NB4 (cell line): ENCODE measurements at places on chromosomes 16 and 17.

GRCh38 chr17:37025238-37025637 is 76.5 kb downstream of the AATF start:
- DNase-seq = no peak

GRCh38 chr17:40091691-40092397 is 8.5 kb downstream of the NR1D1 start:
- peak; percentile 42 for DNase-seq

- no peak for DNase-seq
Measured at GRCh38 chr16:85515319-85515745, 97.8 kb upstream of the GSE1 start.

DNA sequence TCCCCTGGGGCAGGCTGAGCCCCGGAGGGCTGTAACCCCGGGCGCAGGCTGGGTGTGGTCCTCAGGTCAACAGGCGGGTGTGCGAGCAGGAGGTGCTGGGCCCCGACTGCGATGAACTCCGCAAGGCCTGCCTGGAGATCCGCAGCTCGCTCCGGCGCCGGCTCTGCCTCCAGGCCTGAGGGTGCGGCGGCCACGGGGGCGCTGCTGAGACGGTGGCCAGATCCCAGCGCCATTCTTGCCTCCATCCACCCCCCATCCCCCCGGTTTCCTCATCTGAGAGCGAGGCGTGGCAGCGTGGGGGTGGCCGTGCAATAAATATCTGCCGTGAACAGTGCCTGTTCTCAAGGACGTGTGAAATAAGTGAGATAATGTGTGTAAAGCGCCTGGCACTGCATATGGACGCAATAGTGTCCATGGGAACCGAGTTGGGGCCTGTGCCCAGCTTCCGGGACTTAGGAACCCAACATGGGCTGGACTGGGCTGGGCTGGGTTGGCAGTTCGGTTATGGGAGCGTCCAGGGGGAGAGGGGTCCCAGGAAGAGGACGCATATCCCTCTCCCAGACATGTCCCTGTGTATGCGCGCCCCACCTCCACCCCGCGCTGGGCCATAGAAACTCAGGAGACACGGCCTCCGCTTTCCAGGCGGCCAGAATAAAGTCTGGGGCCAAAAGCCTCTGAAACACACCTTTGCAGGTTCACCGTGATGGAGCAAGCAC is 15.0 kb downstream of the ZNF213 start:
- DNase-seq = peak; percentile 88

- DNase-seq = peak; percentile 60
Measured at GRCh38 chr17:40371261-40371929, 6.9 kb upstream of the GJD3 start.
